ENCODE measurements at places on chromosomes 2 and 18.

GRCh38 chr2:238106339-238106697 lies 6.2 kb downstream of the ESPNL start:
- no peak for DNase-seq

- no peak for DNase-seq
Observed at GRCh38 chr2:168889635-168890005, 610 bp downstream of the SPC25 start.

DNA sequence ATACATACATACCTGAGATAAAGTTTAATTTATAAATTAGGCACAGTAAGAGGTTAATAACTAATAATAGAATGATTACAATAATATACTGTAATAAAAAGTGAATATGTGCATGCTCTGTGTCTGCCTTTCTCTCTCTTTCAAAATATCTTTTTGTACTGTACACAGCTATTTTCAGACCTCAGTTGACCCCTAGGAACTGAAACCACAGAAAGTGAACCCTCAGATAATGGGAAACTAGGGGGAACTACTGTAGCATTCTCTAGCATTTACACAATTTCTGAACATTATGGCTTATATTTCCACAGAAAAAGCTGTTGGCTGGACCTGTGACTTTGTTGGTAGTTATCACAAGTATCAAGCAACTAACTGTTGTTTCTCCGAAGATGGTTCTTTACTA lies 25.9 kb downstream of the WDR75 start:
- DNase-seq: peak; percentile 41

DNA sequence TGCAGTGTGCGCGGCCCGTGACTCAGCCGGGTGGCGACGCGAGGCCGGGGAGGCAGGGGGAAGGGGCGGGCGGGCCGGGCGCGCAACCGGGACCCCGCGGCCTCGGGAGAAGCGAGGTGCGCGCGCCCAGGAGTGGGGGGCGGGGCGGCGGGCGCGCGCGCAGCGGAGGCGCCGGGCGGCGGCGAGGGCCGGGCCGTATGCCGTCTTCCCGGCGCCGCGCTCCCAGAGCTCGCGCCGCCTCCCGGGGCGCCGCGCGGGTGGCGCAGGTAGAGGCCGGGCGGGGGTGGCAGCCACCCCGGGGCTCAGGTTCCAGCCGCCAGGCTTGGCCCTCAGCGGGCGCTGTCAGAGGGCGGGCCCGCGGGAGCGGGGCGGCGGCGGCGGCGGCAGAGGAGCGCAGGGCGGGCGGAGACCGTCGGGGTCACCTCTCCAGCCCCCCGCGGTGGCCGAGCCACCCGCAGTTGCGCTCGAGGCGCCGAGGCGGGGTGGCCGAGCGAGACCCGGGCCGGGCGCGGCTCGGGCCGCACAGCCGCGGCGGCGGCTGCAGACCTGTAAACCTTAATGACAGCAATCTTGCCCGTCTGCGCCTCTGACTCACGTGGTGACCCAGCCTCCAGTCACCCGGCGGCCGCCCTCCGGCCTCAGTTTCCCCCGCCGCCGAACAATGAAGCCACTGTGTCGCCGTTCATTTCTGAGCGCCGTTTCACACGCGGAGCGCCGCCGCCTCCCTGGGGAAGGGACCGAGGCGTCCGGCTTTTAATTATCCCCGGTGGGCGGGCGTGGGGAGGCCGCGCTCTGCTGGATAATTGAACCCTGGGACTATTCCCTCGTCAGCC lies 25.3 kb upstream of the SMAD7 start:
- DNase-seq: peak; percentile 83

GRCh38 chr2:18991177-18992168 lies 366.9 kb downstream of the OSR1 start:
- DNase-seq: peak; percentile 82

- DNase-seq: peak; percentile 67
Observed at GRCh38 chr2:9693196-9693491, 62.3 kb upstream of the YWHAQ start.

DNA sequence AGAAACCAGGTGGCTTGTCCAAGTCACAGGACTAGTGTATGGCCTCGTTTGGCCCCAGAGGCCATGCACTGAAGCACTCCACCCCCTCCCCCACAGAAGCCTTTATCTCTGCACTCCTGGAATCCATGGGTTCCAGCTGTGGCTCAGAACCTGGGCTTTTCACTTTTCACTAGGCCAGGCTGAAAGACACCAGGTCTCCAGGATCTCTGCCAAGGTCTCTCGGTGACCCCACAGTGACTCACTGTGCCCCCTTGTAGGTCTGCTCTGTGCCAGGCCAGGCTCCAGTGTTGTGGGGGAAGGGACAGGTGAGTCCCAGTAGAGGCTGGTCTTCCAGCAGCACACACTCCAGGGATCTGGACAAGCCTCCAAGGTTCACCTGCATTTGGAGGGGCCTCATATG lies 31.0 kb upstream of the GLI2 start:
- no peak for DNase-seq

DNA sequence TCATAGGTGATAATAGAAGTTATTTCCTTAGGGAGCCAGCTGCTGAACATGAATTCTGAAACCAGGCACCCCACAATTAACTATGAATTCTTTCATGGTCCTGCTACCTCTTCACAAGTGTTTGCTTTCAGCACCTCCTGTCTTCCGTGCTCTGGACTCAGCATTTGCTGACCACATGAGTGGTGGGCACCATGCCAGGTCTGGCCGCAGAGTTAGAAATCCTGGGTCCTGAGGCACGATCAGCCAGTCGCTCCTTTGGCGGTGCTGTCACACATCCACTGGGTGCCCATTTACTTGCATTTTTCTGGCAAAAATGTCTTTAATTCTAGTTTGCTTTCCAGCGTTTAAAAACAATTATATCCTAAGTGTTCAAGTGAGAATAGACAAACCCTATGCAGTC lies 196.4 kb upstream of the PXDN start:
- peak; percentile 42 for DNase-seq

GRCh38 chr2:180728928-180729559 lies 251.4 kb upstream of the UBE2E3 start:
- DNase-seq: no peak

GRCh38 chr18:14971461-14972185 lies 223.7 kb downstream of the ANKRD30B start:
- DNase-seq: no peak

DNA sequence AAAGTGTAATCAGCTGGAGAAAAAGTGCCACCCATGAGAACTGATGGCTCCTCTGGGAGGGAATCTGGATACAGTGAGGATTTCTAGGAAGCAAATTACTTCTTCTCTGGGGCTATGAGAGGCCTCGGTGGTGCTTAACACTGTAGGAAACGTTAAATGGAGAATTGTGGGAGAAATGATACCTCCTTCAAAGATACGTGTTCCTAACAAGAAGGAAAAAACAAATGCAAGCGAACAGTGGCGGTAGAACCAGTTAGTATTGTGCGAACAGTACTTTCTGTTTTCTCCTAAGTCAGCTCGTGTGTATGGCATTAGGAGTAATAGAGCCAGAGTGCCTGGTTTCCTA lies 587 bp upstream of the MTIF2 start:
- peak; percentile 30 for DNase-seq

DNA sequence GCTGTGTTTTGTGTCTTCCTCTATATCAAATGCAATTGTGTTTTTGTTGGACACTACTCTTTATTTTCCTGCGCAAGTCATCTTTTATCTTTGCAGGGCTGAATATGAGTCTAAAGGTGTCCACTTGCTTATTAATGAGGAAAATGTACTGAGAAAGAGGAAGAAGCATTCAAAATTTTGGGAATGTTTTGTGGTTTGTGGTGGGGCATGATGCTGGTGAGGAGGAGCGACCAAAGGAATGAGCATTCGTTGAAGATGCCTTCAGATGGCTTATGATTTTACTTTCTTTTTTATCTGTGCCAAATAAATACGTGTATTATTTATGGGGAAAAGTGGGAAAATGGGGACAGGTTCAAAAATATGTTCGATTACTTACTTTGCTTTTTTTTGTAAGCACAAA lies 63.9 kb upstream of the SMIM21 start:
- DNase-seq: no peak

DNA sequence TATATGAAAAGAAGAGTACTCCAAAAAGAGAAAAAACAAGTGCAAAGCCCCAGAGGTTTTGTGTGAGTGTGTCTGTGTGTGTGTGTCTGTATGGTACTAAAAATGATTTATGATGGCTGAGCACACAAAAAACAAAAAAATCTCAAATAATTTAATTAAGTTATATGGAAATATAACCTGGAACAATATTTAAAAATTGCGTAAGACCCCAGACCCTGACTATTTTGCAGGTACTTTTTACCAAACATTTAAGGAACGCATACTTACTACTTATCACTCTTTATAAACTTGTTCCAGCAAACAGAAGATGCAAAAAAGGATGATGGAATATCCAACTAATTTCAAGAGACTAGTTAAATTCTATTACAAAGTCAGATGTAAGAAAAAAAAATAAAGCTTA lies 317.4 kb upstream of the KCNH7 start:
- DNase-seq: no peak

- DNase-seq: peak; percentile 48
Observed at GRCh38 chr2:202034249-202035088, 814 bp downstream of the FZD7 start.

- DNase-seq: no peak
Observed at GRCh38 chr18:59340312-59340711, 18.8 kb downstream of the LMAN1 start.

DNA sequence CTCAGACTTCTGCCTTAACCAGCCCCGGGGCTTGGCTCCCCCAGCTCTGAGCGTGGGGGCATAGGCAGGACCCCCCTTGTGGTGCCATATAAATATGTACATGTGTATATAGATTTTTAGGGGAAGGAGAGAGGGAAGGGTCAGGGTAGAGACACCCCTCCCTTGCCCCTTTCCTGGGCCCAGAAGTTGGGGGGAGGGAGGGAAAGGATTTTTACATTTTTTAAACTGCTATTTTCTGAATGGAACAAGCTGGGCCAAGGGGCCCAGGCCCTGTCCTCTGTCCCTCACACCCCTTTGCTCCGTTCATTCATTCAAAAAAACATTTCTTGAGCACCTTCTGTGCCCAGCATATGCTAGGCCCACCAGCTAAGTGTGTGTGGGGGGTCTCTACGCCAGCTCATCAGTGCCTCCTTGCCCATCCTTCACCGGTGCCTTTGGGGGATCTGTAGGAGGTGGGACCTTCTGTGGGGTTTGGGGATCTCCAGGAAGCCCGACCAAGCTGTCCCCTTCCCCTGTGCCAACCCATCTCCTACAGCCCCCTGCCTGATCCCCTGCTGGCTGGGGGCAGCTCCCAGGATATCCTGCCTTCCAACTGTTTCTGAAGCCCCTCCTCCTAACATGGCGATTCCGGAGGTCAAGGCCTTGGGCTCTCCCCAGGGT lies 5.5 kb downstream of the CTDSP1 start:
- DNase-seq: peak; percentile 42

- DNase-seq: no peak
Observed at GRCh38 chr18:41501848-41502247, 453.2 kb upstream of the PIK3C3 start.

- no peak for DNase-seq
Observed at GRCh38 chr2:134235510-134236144, 18.2 kb upstream of the MGAT5 start.

- DNase-seq: no peak
Observed at GRCh38 chr2:6724605-6725140, 141.0 kb downstream of the CMPK2 start.

DNA sequence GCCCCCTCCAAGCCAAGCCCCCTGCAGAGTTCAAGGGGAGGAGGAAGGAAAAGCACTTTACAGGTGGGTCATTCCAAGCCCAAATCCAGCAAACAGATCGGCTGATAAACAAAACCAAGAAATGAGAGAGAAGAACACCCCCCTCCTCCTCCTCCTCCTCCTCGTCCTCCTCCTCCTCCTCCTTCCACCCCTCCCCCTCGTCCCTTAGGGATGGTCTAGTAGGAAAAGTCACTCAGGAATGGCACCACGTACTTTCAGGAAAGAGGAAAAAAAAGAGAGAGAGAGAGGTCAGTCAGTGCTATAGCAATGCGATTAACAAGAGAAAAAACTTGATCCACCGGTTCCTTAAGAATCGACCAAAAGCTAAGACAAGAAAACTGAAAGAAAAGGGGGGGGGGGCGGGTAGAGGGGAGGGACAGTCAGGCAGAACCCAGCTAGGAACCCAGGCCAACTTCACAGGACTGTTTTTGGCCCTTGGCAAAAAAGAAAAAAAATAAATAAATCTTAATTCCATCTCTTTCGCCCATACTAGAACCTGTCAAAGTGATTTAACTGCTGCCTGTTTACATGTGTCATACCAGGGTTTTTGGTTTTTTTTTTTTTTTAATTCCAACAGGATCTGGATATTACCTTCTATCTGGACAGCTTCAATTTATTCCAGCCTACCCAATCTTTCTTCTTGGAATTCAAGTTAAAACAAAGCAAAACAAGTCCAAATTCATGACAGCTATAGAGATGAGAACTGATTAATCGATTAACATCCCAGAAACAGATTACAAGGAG lies 906 bp downstream of the IKZF2 start:
- peak; percentile 30 for DNase-seq

- DNase-seq: no peak
Observed at GRCh38 chr2:17857021-17857420, 21.4 kb upstream of the KCNS3 start.

DNA sequence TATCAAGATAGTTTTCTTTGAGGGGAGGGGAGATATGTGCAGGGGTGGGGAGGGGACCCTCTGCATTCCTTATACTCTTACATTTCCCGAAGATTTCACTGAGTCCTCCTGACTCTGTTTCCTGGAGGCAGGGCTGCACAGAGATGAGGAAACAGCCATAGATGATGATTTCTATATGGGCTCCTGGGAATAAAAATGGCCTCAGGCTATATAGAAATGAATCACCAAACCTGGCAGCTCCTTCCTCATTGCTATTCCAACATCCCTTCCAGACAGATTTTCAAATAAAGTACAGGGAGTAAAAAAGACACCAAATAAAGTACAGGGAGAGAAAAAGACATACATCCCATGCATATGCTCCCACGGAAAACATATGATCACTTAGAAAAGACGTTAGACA lies 474.8 kb upstream of the RAB6C start:
- DNase-seq: no peak

GRCh38 chr2:149039213-149039724 lies 770 bp downstream of the LYPD6B start:
- no peak for DNase-seq

DNA sequence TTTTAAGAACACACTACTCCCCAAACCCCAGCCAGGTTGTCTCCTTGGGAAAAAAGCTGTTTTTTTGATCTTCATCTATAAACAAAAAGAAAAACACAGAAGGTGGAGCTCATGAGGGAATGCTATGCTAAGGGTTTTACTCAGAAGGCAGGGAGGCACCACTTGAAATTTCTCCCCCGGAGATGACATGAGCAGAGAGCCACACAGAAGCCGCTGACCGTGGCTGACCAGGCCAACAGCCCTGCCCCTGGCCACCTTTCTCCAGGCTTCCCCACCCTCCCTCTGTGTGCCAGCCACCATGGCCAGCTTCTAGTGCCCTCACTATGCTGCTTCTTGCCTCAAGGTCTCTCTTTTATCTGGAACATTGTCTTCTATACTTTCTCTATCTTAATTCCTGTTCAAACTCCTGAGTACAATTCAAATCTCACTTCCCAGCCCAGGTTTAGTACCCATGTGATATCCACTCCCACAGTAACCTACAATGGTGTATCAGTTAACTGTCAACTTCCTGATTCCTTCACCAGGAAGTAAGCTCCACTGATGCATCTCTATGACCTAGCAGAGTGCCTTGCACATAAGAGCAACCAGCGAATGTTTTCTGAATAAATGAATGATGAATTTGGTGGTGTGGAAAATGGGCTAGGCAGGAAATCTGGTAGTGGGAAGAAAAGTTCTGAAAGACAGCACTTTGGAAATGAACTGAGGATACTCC lies 15.3 kb downstream of the LAPTM4A start:
- DNase-seq: no peak

All from muscle of leg (tissue), 16 donors.